ENCODE measurements at places on chromosomes 1 and 21. TPM values are rescaled to one million over a fixed set of nuclear protein-coding genes. Genes with fewer than 3 reads are reported as not detected.
A peak's percentile ranks its signal among the peaks of the same experiment; 100 is the strongest.

DNA sequence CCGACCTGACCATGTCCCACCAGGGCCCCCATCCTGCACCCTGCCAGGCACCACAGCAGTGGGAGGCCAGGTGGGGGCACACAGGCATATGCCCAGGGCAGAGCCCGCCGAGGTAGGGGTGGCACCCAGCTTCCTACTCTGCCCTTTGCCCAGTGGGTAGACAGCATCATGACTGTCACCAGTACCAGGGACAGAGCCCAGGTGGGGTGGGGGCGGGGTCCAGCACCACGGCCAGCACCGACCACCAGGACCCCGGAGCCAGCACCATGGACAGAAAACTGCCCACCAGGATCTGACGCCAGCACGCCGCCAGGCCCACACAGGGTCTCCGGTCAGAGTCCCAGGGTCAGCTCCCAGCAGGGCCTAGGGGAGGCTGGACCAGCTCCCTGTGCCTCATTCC lies 3.8 kb downstream of the TAS1R3 start:
- no peak overlapping the region for H3K4me3 ChIP-seq
- no peaks in the 10 kb centered on the region for H3K36me3 ChIP-seq
- no peak overlapping the region for H3K27ac ChIP-seq
- H3K4me1 ChIP-seq: peaks cover 5% of the 10 kb centered on the region
- no peak for DNase-seq

GRCh38 chr21:31184459-31184858 lies 146.2 kb upstream of the KRTAP19-8 start:
- peak overlapping the region; percentile 59 for H3K27ac ChIP-seq
- H3K27me3 ChIP-seq: no peaks in the 10 kb centered on the region
- H3K4me3 ChIP-seq: no peak overlapping the region
- no peak for DNase-seq
- no peaks in the 10 kb centered on the region for H3K36me3 ChIP-seq

DNA sequence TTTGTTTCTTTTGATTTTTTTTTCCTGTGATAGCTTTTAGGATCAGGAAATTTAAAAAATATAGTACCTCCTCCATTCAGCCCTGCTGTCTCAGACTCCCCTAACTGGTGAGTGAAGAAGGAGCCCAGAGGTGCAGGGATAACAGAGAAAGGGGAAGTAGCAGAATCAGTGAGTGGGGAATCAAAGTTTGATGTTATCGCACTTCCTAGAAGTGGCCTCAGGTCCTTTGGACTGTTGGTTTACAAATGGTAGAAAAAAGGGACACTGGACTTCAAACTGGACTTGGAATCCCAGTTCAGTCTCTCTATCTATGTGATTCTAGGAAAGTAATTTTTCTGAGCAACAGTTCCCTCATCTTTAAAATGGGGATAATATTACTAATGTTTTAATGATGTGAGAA lies 99.5 kb downstream of the FGGY start:
- H3K4me3 ChIP-seq: no peak overlapping the region
- H3K27ac ChIP-seq: no peak overlapping the region
- H3K4me1 ChIP-seq: no peaks in the 10 kb centered on the region
- H3K27me3 ChIP-seq: no peaks in the 10 kb centered on the region

GRCh38 chr1:37469386-37469785 lies 5.0 kb upstream of the ZC3H12A start:
- no peaks in the 10 kb centered on the region for H3K36me3 ChIP-seq
- H3K4me1 ChIP-seq: peaks cover 31% of the 10 kb centered on the region
- H3K27ac ChIP-seq: no peak overlapping the region
- H3K4me3 ChIP-seq: no peak overlapping the region
- DNase-seq: no peak

DNA sequence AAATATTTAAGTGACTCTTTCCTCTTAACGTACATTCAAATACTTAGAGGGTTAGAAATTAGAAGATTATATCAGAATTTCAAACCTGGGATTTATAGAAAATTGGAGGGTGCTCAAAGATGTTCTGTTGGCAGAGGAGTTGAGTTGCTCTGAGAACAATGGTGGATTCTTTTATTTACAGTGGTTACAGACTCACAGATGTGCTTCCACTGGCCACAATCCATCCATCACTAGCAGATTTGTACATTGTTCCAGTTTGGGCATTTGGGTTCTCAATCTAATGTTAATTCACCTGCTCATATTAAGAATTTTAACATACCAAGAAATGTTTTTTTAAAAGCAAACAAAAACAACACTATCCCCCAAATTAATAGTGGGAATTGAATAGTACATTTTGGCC lies 23.5 kb downstream of the DNAJC6 start:
- no peaks in the 10 kb centered on the region for H3K36me3 ChIP-seq
- H3K4me3 ChIP-seq: no peak overlapping the region
- H3K27me3 ChIP-seq: no peaks in the 10 kb centered on the region
- no peak overlapping the region for H3K27ac ChIP-seq
- no peak for DNase-seq

GRCh38 chr1:244012202-244012601 lies 38.9 kb upstream of the ZBTB18 start:
- H3K4me1 ChIP-seq: no peaks in the 10 kb centered on the region
- no peak for DNase-seq
- no peak overlapping the region for H3K4me3 ChIP-seq
- H3K36me3 ChIP-seq: no peaks in the 10 kb centered on the region
- no peaks in the 10 kb centered on the region for H3K27me3 ChIP-seq

DNA sequence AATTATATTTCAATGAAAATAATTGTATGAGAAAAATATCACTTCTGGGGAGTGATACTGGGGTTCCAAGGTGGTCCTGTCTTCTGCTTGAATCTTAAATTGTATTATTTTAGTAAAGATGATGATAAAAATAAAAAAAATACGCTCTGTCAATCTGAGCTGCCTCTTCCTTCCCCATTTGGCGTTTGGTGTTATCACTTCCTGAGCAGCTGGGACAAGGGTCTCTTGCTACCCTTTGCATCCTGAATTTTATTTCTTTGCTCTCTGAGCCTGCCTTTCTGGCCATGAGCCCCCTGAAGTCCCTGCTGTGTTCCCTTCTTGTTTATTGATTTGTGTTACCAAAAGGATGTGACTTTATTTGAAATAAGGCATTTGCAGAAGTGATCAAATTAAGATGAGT lies 111.0 kb downstream of the KCNJ6 start:
- H3K36me3 ChIP-seq: no peaks in the 10 kb centered on the region
- H3K4me1 ChIP-seq: no peaks in the 10 kb centered on the region
- H3K4me3 ChIP-seq: no peak overlapping the region
- no peak overlapping the region for H3K27ac ChIP-seq

DNA sequence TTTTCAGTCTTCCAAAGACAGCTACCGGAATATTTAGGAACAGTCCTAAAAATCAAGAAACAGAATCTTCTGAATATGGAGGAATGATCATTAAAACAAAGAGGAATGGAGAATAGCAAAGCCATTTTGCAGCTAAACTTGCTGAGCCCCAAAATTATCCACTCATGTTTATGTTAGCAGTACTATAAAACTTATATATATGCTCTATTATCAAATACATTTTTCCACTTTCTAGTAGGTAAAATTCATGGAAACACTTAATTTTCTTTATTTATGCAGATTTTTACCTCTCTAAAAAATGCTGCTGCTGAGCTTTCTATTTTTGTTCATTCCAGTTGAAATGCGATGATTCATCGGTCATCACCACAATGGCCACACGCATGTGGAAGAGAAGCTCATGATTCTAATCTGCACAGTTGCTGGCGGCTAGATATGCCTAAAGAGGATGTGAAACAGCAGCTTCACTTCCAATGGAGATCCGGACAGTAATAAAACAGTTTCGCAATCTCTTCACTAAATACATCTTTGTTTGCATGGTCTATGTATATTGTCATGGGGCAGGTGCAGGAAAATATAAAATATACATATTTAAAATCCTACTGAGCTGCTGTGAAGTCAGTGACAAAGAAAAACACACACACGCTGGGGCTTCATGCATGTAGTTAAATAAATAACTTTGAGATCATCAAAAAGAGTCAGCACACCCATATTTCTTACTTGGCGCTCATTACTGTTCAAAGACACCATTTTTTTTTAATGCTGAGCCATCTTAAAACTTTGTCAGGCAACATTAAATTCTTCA lies 292.2 kb downstream of the SMYD3 start:
- H3K36me3 ChIP-seq: no peaks in the 10 kb centered on the region
- peak; percentile 52 for DNase-seq
- H3K27ac ChIP-seq: no peak overlapping the region
- no peaks in the 10 kb centered on the region for H3K27me3 ChIP-seq
- no peak overlapping the region for H3K4me3 ChIP-seq

DNA sequence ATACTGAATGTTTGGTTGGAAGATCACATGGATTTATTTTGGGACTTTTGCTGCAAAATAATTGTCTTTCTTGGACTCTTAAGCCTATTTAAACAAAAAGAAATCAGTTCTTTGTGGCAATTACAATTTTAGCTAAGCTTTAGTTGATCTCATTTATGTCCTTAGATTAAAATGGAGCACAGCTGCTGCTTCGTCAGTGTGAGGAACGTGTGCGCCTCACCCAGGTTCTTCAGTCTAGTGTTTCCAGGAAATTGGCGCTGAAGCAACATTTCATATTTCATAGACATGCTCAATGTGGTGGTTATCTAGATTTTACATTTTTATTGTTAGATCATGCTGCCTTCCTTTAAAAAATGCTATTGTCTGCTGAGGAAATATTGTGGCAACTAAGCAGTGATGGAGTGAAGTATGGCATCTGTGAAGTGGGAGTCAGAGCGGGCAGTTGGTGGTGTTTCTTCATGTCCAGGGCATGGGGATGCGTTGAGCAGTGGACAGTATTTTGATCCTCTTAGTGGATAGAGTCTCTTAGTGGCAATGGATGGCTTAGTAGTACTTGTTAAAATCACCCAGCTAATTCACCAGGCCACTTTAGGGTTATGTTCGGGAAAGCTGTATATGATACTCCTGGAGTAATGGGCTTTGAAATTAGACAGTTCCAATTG lies 5.6 kb downstream of the DDI2 start:
- H3K27ac ChIP-seq: no peak overlapping the region
- no peaks in the 10 kb centered on the region for H3K27me3 ChIP-seq
- DNase-seq: no peak
- no peaks in the 10 kb centered on the region for H3K36me3 ChIP-seq

DNA sequence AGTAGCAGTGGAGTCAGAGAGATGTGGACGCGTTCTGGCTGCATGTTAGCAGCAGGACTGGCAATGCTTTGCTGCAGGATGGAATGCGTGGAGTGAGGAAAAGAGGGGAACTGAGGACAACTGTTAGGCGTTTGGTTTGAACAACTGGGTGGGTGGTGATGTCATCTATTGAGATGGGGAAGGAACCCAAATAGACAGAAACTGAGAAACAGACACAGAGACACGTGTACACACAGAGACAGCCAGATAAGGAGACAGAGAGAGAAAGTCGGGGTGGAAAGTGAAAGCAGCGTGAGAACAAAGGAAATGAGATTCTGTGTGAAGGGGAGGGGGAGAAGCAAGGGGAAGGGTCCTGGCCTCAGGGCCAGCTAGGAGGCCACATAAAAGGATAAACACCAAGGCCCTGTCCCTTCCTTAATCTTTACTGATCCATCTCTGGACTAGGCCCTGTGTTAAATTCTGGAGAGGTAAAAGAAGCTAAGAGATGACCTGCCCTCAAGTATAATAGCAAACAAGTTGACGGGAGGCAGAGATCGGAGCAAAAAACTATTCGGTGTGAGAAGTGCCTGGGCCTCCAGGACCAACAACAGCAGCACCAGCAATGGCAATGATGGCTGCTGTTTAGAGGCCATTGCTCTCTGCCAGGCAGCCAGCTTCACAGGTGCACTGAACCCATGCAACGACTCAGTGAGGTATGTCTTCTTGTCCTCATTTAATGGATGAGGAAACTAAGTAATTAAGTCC lies 31.6 kb downstream of the VWA5B1 start:
- no peaks in the 10 kb centered on the region for H3K27me3 ChIP-seq
- peak overlapping the region; percentile 46 for H3K27ac ChIP-seq
- no peak for DNase-seq
- H3K4me1 ChIP-seq: no peaks in the 10 kb centered on the region
- H3K4me3 ChIP-seq: no peak overlapping the region

DNA sequence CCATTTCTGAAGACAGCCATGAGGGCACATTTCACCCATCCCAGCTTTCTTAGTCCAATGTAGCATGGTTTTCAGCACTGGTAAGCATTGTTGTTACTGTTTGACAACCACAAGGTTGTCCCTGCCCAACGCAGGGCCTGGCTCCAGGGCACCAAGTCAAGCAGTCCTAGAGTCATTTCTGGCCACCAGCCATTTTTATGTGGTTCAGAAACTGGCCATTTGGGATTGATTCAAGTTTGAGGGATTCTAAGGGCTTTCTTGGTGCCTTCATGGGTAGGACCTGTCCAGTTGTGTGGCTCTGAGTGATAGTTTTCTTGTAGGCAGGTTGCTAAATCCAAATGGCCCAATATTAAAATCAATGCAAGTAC lies 535.4 kb upstream of the USP24 start:
- H3K4me1 ChIP-seq: no peaks in the 10 kb centered on the region
- no peak overlapping the region for H3K27ac ChIP-seq
- H3K4me3 ChIP-seq: no peak overlapping the region
- no peaks in the 10 kb centered on the region for H3K27me3 ChIP-seq

Gene TSSK3
- not detected for total RNA-seq

Gene RPTN
- total RNA-seq: not detected

Gene IGSF9
- total RNA-seq: 32.7 TPM

Gene NBPF8
- 7.4 TPM for total RNA-seq

Gene CELA3B
- not detected for total RNA-seq

Gene KIF14
- total RNA-seq: 0.85 TPM

Data from Peyer's patch (tissue), 4 donors.